ENCODE measurements at places on chromosomes 16 and 17.

DNA sequence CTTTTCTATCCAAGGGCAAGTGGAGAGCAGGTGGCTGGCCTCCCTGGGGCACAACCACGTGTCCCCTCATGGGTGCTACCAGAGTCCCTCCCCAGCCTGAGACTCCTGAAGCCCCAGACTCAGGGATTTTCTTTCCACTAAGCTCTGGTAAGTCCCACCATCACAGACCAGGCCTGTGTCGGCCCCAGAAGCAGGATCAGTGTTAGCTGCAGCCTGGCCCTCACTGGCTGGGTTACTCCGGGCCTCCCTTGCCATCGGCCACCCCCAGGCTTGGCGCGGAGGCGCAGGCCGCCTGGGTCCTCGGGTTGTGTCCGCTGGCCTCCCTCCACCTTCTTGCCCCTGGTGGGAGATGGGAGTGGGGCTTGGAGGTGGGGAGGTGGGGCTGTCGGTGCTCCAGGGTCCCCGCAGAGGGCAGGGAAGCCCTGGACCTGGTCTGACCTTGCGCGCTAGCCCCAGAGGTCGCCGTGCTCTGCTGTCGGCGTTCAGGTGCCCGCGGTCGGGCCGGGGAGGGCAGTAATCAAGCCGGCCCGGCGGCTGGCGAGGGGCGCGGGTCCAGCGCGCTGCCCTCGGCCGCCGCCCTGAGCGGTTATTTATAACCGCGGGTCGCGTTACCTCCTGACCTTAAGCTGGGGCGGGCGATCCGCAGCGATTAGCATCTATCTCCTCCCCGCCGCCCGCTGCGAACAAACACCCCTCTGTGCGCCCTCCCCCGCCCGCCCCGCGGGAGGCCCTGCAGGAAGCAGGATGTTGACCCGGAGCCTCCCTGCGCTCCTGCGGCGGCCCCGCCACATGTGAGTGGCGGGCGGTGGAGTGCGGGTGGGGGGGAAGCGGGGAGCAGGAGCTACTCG, 78.1 kb upstream of the TOB1 start:
- peak; percentile 81 for DNase-seq

- no peak for DNase-seq
Measured at GRCh38 chr17:74526681-74527080, 4.6 kb downstream of the CD300LB start.

- no peak for DNase-seq
Measured at GRCh38 chr17:14859542-14859941, 405.6 kb downstream of the PMP22 start.

DNA sequence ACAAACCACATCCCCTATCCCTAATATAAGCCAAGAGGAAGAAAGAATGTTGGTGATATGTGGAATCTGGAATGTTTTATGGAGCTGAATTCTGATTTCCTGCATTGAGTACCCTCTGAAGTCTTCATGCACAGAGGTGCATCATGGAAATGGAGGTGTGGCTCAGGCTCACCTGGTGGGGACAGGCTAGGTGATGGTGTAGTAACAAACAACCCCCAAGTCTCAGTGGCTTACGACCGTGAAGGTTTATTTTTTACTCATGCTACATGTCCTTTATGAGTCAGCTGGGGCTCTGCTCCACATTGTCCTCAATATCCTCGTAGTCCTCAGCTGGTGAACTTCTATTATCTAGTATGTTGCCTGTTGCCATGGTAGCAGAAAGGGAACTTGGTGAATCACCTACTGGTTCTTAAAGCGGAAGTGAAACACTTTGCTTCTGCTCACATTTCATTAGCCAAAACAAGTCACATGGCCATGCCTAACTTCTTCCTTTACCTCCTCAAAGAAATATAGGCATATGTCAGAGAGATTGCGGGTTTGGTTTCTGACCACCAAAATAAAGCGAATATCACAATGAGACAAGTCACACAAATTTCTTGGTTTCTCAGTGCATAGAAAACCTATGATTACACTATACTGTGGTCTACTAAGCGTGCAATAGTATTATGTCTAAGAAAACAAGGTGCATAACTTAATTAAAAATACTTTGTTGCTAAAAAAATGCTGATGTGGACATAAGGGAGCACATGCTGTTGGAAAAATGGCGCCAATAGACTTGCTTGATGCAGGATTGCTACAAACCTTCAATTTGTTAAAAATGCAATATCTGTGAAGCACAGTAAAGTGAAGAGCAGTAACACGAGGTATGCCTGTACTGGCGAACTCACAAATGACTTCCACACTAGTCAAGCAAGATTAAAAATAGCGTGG, at the start of gene PMFBP1:
Gene PMFBP1, minus strand, starts transcription at position 51 of the 930 bp plus-strand sequence. CDS start 947 bp downstream, outside the sequence.
- peak; percentile 47 for DNase-seq

Measured in CD4-positive, alpha-beta T cell treated with Interleukin-21 for 1 hour (primary cell).